ENCODE measurements at places on chromosomes 3 and 15.

DNA sequence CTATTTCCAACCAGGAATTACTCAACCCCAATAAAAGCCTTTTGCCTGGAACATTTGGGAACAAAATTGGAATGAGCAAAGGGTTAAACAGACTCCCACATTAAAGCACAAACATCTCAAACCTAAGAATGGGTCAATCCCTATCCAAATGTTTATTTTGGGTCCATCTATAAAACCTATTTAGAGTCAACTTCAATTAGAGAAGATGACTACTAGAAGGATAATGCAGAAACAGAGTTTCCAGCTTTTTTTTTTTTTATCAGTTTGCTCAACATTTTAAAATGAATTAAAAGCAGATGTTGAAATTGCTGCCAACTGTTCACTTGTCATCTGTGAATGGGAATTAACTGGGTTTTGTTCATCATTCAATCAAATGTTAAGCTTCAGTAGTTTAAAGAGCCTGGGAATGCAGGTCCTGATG lies 4.1 kb upstream of the TBC1D23 start:
- DNase-seq: peak; percentile 76

DNA sequence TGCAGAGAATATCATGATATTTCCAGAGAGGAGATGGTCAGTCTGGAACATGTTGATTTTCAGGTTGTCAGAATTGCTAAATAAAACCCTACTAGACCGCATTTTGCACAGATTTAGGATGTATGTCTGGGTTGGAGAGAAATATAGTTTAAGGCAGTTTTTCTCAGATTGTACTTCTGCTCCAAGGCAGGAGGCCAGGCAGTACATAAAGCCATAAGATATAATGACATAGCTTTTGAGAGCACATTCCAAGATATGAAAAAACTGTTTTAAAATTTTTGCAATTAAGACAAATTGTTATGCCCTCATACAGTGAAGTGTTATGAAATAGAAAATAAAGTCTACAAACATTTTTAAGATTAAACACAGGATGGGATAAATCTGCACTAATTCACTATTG lies 301.8 kb upstream of the CBLB start:
- DNase-seq: no peak

DNA sequence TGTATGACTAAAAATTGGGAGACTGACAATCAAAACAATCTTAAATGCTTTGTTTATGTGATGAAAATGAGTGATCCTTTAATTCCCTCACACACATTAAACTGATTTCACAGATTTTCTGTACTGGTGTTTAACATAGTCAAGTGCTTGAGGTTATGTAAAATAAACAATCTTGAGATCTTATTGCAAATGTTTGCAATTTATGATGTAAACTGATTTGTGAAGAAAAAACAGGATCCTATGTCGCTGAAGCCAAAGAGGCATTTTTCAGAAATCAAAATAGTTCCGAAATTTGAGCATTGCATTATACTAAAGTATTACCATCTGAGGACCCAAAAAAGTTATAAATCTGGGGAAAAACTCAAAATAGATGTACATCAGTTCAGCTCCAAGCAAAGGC lies 12.7 kb downstream of the SHOX2 start:
- no peak for DNase-seq

- no peak for DNase-seq
Measured at GRCh38 chr3:45223889-45224727, 2.0 kb downstream of the TMEM158 start.

DNA sequence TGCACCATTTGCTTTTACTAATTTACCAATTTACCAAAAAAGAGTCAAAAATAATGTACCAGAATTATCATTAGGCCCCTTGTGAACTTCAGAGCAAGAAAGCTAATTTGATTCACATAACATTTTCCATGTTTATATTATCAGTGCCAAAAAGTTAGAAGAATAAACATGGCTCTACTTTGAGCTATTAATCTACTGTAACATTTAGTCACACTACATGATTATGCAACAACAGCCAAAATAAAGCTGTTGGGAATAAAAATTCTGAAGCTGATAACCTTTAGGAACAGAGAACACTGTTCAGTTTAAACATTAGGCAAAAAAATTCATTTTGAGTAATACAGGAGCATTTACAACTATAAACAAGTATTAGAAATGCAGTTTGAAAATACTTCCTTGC lies 63.6 kb downstream of the PROS1 start:
- DNase-seq: no peak

GRCh38 chr3:144185276-144185675 lies 213.7 kb downstream of the DIPK2A start:
- DNase-seq: peak; percentile 11

DNA sequence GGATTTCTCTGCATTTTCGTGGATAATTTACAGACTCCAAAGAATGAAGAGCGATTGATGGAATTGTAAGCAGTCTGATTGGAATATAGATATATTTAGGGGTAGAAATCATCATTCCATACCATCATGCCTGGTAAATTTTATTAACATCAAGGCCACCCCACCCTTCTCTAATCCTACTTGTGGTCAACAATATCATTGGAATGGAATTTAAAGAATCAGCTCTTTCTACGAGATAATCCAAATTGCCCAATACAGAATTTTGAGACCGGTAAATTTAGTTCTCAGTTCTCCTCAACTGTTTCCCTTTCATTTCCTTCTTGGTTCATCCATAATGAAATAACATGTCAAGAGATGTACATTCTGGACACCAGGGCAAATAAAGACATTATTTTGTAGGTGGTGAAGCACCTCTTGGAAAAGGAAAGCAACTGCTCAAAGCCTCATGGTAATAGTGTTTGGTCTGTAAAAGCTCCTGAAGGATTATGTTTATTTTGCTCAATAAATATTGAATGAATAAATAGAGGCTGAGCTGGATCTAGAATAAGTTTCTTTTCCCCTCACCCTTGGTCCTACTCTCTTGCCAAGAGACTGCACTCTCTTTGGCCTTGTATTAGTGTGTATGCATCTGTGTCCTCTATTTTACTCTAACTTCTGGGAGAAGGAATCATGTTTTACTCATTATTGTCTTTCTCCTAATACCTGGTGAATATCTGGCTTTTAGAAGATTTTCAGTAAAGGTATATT lies 133.7 kb upstream of the BCL6 start:
- no peak for DNase-seq

DNA sequence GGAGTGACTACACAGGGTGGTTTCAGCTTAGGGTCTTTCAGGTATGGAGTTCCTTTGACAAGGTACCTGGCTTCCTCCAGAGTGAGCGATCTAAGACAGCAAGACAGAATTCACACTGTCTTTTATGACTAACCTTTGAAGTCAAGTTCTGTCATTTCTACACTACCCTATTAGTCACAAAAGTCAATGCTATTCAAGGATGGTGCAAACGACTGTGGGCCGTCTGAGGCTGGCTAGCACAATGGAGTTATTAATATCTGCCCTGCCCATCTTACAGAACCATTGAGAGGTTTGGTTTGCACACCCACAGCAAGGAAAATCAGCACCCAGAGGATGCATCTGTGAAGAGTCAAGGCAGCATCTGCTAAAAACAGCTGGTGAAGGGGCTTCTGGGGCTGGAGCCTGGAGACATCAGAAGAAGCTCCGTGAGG lies 62.9 kb upstream of the XCR1 start:
- no peak for DNase-seq

- peak; percentile 31 for DNase-seq
Measured at GRCh38 chr3:143307613-143308183, 188.1 kb downstream of the CHST2 start.

GRCh38 chr3:151278230-151278629 lies at the start of gene P2RY14:
Gene P2RY14 (minus strand): TSS chr3:151278542. CDS start chr3:151214316, 64,226 bp downstream.
- no peak for DNase-seq

DNA sequence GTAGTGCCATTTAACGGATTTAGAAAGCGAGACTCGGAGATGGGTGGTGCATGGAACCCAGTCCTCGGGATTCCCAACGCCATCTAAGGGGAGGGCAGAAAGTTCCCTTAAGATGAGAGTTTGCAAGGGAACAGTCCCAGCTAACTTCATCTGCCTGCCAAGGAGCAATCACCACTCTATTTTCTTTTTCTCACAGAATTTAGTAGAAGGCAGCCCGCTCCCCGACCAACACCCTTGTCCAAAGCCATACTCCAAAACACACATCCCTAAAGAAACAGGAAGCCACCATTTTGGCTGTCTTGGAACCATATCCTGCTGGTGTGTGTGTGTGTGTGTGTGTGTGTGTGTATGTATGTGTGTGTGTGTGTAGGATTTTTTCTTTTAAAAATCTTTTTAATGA lies 7.1 kb upstream of the FGD5 start:
- DNase-seq: no peak

DNA sequence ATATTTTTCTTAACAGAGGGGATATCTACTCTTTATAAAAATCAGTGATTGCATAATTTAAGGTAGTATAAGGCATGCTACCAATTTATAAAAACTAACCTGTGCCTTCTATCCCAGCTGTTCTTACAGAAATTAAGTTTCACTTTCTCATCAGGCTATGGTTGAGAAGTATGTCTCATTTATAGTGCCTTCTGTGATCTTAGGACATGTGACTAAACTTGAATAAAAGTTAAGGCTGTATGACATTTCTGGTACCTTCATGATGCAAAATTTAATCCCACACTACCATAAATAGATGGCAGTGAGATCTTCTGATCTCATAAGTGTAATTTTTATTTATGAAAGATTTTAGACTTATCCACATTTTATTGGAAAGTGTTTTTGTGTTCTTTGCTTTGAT lies 12.6 kb downstream of the TIPARP start:
- DNase-seq: no peak

DNA sequence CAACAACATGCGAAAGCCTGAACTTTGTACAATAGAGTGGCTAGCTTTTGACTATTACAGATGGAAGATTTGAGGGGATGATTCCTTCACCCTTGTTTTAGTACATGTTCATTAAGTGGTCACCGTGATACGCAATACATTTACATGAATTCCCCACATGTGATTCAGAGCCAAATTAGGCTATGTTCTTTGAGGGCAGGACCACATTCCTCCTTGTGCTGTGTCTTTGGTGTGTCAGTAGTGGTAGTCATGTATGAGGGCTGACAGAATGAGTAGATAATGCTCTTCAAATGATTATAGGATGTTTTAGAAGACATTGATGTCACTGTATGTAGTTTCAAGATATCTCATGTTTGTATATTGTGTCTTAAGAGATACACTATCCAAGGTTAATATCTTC lies 12.1 kb downstream of the PTPRG start:
- no peak for DNase-seq

- DNase-seq: no peak
Measured at GRCh38 chr15:40104296-40104864, 4.3 kb downstream of the BMF start.

DNA sequence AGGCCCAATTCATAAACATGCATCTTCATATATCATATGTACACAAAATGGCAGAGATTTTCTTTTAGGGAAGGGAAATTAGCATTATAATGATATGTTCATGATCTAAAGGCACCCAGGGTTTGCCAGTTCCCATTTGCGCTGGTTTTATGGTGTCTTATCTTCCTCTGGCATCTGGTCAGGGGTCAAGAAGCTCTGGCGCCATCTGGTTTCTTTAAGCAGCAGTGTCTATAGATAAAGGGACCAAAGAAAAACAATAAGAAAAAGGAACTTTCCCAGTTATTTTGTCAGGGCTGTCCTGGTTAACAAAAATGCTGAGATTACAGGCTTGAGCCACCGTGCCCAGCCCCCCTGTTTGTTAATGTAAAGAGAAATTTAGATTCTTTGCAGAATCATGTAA lies 3.3 kb upstream of the DCP1A start:
- no peak for DNase-seq

GRCh38 chr3:138455801-138456716 lies 21.6 kb downstream of the ESYT3 start:
- no peak for DNase-seq

DNA sequence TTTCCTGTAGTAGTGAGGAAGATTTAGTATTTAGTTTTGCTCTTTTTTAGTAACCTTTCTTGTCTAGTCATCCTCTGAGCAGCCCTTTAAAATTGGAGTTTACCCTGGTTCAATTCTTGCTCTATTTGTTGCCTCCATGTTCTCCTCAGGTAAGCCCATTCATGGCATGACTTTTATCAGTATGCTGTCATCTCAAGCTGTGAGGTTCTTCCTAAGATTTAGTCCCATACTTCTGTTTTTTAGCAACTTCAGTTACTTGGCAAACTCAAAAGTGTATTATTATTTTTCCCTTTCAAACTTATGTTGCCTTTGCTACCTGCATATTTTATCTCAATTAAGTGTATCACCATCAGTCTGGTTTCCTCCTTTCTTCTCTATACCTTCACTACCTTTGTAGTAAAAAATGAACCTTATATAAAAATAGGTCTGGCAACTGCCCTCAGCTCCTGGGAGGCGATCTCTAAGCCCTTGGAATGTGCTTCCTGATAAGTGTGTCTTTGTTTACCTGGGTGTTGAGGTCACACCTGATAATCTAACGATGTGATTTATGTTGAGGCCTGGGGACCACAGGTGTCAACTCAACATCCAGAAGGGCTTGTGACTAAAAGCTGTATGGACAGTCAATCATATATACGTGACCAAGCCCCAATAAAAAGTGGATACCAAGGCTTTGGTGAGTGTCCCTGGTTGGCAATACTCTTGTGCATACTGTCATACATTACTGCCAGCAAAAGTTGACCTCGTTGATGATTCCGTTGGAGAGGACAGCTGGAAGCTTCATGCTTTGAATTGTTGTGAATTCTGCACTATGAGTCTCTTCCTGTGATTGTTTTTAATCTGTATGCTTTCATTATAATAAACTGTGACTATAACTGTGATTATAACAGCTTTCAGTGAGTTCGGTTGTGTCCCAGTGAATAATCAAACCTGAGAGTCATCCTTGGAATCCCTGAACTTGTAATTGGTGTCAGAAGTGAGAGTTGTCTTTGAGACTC lies 3.9 kb downstream of the NSUN3 start:
- DNase-seq: no peak

DNA sequence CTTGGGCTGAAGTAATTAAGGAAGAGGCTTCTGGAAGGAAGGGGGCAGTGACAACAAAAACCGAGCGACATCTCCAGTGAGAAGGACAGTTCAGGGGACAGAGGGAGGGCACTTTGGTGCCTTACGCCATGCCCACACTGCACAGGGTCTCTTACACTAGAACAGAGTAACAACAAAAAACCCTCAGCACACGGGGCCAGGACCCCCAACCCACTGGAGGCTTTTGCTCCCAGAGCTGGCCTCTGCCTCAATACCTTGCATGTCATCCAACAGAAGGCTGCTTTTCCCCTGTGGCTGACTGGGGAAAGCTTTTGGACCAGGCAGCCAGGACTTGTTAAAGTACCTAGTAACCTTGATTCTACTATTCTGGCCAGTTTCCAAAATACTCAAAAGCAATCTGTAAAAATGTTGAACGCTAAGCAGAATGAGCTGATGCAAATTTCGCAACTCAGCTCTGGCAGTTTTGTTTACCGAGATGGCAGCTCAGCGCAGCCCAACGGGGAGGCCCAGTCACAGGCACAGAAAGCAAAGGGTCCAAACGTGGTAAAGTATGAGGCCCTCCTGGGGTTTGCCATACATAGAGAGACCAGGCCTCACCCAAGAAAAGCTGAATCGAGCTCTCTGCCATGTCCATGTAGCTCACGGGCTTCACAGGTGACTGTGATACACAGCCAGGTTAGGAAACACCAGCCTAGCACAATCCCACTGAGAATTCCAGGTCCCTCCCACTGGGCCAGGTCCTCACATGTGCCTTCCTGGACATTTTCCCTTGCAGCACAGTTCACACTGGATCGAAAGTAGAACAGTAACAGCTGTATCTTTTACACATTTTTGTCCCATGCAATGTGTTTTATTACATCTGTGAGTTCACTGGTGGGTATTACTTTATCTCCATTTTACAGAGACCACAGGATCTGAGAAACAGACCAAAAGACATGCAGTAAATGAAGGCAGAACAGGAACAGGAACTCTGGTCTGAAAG lies 6.0 kb downstream of the CHCHD4 start:
- DNase-seq: no peak

GRCh38 chr3:124654470-124654845 lies 75.8 kb upstream of the UMPS start:
- DNase-seq: no peak

- no peak for DNase-seq
Measured at GRCh38 chr3:102577082-102577789, 142.4 kb downstream of the ZPLD1 start.

Data from stromal cell of bone marrow (primary cell).